ENCODE measurements at places on chromosomes 1 and 21.

DNA sequence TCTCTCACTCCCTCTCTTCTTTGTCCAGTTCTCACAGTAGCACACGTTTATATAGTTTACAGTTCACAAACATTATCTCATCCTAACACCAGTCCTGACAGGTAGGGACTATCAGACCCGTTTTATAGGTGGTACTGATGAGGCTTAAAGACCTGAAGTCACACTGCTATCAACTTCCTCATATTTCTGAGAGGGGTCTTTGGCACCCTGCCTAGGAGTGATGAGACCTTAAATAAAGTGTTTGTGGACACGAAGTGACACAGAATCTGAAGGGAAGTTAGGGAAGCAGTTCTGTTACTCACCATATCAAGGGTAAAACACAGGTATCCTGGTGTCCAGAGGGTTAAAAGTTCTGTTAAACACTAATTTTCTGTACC lies 590 bp upstream of the TACSTD2 start:
- no peak for DNase-seq

DNA sequence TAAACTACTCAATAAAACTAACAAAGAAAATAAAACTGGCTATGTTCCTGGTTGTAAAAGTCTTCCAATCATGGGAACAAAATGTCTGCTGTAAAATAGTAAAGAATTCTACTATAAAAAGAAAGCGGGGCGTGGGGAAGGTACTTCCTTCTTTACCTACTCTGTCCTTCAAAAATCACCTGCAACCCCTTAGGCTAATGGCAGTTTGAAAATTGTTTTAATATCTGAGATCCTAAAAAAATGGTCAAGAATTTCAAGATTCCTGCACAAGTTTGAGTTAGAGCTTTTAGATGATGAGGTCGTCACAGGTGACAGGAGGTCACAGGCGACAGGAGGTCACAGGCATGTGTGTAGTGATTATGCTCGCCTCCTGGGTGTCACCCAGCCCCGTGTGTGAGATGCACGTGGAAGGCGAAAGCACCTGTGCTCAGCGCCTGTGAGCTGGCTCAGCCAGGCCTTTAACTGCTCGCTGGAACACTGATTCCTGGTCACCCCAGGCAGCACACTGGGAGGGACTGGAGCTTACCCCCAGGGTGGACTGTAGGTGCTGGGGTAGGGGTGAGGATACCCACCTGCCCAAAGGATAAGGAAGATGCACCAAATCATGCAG lies 18.6 kb upstream of the TMPRSS2 start:
- no peak for DNase-seq

- DNase-seq = no peak
These were observed 15.7 kb upstream of the ZBTB18 start for GRCh38 chr1:244035358-244035757.

GRCh38 chr1:155977690-155978324 lies 540 bp downstream of the ARHGEF2 start:
- DNase-seq = no peak

GRCh38 chr1:225644666-225645065 lies 8.3 kb downstream of the ENAH start:
- DNase-seq = no peak

DNA sequence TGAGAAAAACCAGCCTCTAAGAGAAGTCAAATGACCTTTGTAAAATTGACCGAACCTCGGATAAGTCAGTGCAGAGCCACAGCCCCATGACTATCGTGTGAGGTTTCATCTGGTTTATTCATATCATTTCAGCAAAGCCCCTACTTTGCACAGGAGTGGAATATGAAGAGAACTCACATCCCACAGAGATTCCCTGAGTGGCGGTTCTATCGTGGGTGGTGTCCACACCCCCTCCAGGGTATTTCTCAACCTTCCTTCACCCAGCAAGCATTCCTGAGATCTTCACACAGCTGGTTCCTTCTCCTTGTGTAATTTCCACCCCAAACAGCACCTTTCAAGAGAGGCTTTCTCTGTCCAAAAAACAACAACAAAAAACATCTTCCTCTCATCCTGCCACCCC lies 47.5 kb downstream of the EVA1C start:
- DNase-seq = no peak

DNA sequence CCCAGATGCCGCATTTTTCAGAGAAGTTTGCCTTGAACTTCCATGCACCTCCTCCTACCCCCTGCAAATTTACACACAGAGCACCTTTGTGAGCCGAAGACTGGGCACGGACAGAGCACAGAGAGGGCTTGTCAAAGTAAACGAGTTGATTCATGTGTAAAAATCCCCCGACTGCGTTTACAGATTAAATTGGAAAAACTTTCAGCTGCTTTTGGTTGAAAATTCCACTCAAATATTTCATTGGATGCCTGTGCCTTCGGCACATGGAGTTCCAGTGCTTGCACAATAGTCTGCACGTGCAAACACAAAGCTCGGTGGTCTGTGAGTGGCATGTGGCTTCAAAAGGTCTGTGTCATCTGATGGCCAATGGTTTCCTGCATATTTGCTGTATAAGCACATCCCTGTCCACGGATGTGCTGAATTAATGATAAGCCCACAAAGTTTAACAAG lies 177.5 kb downstream of the SETD4 start:
- DNase-seq = peak; percentile 9

DNA sequence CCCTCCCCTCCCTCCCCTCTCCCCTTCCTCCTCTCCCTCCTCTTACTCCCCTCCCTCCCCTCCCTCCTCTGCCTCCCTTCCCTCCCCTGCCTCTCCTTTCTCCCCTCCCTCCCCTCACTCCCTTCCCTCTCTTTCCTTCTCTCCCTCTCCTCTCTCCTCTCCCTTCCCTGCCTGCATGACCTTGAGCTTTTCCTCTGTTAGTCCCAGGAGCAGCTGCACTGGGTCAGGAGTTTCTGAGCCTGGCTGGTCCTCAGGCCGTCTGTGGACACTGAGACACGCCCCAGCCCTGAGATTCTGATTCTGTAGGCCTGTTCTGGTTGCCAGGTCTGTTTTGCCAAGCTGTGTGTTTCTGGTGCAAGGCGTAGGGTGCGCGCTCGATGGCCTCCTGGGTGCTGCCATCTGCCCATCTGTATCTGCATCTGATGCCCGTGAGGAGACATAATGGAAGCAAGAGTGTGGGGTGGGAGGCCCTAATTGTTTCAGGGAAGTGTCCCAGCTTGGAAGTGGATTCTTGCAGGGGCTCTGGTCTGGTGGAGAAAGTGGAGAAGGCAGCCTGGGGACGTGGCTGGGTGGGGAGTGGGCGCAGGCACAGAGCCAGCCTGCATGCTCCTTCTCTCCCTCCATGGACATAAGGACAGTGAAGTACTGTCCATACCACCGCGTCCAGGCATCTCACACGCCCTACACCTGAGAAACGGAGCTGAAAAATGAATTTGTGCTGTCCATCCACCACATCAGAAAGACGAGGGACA lies 97.2 kb downstream of the WDR4 start:
- no peak for DNase-seq

DNA sequence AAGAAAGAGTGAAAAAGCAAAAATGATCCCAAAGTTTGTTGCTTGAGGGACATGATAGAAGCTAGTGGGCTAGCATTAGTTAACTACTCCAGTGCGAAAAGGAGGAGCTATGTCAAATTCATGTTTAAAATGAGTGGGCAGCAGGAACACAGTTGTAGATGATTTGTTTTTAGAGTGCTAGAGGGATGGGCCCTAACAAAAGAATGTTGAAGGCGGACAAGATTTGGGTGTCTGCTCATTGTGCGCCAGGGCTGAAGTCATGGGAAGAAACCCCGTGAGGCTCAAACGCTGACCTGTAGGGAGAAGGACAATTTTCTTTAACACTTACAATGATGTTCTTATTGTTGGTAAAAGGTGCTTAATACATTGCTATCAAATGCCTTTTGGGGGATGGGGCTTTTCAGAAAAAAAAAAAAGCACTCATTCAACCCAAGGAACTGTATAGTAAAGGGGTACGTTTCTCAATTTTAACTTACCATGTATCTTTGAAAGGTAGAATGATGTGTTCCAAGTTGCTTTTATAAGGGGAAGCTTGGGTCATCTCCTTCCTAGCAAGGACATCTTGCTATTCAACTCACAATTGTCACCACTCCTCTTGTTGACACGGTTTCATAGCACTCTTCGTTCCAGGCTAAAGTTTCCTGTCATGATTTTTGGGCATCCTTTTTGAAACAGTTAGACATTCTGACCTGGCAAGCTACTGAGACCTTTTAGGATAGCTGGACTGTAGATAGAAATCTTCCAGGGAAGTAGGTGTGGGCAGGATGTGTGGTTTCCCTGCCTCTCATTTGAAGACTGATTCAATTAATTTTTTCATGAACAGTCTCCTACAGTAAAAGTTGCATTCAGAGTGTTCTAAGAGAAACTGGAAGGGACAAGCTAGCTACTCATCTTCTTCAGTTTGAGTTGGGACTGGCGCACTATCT lies 53.0 kb upstream of the CNN3 start:
- DNase-seq = no peak

GRCh38 chr1:246425139-246425794 lies 81.8 kb downstream of the SMYD3 start:
- DNase-seq = no peak

GRCh38 chr1:40954626-40955025 lies 24.9 kb upstream of the CTPS1 start:
- no peak for DNase-seq

GRCh38 chr1:72186733-72187307 lies 95.5 kb downstream of the NEGR1 start:
- no peak for DNase-seq

DNA sequence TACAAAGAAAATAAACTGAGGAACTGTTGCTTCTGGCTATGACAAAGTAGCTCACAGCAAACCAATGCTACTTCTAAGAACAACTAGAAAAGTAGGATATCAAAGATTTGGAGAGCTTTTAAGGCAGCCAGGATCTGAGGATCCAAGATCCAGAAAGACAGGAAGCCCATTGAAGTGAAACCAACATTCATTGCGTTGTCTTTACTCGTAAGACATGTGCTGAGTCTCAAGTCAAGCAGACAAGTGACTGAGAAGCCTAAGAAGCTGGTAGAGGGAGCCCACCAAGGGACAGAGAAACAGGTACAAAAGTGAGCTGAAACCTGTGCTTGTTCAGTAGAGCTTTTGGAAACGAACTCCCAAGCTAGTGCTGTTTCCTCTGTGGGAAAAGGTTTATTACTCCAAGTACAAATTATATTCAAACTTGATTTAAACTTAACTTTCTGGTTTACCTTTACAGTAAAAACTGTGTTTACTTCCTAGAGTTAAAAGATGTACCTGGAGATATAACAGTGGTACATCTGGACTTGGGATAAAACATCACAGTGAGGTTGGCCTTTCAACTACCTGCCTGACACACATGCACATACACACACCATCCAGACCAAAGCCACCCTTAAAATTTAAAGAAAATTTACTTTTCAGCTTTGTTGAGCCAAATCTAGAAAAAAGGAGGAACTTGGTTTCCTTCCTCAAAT lies 41.2 kb downstream of the NME7 start:
- no peak for DNase-seq

GRCh38 chr1:110594456-110595352 lies 11.5 kb downstream of the KCNA2 start:
- DNase-seq = no peak

DNA sequence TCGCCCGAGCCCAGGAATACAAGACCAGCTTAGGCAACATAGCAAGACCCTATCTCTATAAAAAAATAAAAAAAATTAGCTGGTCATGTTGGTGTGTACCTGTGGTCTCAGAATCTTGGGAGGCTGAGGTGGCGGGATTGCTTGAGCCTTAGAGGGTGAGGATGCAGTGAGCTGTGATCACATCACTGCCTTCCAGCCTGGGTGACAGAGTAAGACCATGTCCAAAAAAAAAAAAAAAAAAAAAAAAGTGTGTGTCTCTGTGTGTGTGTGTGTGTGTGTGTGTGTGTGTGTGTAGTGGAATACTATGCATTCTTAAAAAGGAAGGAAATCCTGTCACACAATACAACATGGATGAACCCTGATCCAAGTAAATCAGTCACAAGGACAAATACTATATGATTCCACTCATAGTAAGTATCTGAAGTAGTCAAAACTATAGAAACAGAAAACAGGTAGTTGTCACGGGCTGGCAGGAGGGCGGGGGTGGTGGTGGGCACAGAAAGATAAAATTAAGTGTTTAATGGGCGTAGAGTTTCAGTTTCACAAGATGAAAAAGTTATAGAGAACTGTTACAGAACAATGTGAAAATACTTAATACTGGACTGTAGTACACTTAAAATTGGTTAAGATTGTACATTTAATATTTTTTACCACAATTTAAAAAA lies 47.8 kb downstream of the SELENOF start:
- no peak for DNase-seq

DNA sequence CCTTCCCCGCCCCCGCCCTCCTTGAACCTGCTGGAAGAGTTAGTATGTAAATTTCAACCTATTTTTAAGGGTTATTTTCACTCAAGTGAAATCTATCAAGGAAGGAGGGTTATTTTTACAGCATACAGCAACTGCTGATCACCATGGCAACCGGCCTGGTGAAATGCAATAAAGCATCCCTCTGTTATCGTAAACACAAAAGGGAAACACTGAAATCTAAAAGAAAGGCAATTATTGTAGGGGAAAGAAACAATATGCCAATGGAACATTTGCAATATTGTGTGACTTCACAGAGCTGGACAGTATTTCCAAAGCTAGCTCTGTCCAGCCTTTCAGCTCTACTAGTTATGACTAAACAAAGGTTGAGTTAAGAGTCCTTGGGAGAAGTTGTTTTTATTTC lies 588.3 kb upstream of the PBX1 start:
- DNase-seq = no peak

DNA sequence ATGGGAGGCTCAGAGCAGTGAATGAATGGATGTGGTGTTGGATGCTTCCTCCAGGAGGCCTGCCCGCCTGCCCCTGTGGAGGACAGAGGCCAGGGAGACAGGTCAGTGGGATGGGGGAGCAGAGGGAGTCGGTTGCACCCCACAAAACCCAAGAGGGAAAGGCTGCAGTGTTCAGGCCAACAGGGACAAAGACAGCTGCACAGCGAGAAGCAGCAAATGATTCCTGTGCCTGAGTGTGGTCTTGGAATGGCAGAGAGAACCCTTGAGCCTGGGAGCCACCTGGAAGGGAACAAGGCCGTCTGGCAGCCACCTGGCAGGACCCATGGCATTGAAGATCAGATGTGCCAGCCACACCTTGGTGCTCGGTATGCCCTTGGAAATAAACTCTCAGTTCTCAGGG lies 8.1 kb downstream of the TFF3 start:
- no peak for DNase-seq

DNA sequence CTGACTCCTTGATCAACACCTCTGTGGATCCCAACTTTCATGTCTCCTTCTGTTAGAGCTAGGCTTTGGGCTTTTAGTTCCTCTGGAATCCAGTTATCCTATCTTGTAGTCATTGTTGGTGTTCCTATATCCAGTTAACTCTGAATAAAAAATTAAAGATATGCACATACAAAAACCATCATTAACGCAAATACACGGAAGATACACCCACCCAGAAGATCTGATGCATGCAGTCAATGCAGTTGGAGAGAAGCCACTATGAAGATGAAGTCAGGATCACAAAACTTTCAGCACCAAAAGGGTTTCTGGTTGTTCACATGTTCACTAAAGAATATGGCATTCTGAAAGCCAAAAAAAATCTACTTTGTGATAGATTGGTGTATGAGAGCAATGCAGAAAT lies 123.6 kb upstream of the LHX8 start:
- DNase-seq = no peak

Measured in hepatic stellate cell (primary cell).